ENCODE measurements at places on chromosomes 7 and 10.

GRCh38 chr10:99236627-99237309, 1.1 kb upstream of the HPSE2 start:
- no peak for DNase-seq

- DNase-seq, result no peak
These were observed 25.9 kb upstream of the DDC start for GRCh38 chr7:50591098-50591479.

DNA sequence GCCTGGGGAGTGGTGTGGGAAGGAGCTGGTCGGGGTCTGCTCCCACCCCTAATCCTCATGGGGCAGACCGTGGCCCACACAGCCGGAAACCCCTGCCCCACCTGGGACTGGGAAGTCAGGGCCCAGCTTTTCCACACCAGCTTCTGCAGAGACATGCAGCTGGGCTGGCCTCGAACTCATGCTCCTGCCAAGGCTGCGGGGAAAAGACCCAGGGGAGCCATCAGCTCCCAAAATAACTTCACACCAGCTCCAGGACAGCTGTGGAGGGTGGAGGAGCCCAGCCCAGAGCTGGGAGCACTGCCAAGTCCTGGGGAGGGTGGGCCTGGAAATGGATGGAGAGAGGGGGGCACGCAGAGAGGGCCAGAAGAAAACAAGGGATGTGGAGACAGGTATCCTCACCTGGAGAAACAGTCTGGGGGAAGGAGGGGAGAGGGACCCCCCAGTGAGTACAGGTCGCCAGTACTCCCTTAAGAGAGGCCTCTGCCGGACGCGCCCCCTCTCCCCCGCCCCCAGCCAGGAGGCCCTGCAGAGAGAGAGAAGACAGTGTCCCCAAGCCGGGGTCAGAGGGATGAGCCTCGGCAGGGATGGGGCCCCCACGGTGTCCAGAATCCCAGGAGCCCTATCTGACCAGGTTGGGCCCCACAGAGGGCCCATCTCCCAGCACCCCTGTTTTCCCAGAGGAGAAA, 11.5 kb upstream of the GRIFIN start:
- DNase-seq, result no peak

GRCh38 chr7:109387530-109387929, 817.9 kb downstream of the DNAJB9 start:
- no peak for DNase-seq

DNA sequence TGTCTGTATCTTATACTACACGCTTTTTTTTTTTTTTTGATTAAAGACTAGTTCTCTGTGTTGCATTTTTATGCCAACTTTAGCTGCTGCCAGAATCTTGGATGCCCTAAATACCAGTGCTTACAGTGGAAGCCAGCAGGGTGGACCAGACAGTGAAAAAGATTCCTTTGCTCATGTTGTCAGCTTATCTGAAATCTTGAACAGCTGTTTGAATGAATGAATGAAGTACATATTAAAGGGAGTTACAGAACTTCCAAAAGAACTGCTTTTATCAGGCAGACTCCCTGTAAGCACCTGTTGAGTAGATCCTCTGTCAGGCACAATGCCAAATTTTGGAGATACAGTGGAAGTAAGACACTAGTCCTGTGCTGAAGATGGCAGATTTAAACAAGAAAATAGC, 184.9 kb downstream of the PPP1R9A start:
- DNase-seq, result no peak

GRCh38 chr10:57628592-57629284, 639.0 kb downstream of the IPMK start:
- DNase-seq, result no peak

- DNase-seq, result no peak
These were observed 6.9 kb downstream of the BZW2 start for GRCh38 chr7:16652888-16653287.

DNA sequence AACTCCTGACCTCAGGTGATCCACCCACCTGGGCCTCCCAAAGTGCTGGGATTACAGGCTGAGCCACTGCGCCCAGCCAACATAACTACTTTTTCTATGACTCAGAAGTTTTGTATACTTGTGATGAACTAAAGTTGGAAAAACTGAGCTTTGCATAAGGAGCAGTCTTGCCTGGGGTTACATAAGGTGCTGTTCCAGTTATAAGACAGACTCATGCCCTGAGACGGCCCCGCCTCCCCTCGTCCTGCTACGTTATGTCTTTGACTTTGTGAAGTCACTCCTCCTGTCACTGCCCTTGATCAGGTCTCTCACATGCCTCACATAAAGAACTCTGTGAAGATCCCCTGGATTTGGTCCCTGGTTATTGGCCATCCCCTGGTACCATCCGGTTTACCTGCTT, 40.4 kb upstream of the OPN4 start:
- DNase-seq, result no peak

DNA sequence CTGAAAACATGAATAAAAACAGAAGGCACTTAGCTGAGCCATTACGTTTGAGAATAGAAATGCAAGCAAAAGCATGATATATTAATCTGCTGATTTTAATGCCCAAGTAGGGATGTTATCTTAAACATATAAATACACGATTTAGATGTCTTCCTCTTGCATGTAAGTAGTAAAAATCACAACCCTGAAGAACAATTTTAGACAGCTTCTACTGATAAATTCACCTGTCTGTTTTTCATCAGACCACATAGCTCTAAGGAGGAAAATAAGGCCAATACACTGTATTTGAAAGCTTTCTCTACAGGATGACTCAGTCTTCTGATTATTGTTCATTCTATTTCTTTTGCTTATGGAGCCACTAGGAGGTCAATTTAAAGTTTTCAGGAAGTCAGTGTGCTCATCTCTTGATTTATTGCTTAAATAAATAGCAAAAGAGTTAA, 210.9 kb upstream of the CHRM2 start:
- no peak for DNase-seq

DNA sequence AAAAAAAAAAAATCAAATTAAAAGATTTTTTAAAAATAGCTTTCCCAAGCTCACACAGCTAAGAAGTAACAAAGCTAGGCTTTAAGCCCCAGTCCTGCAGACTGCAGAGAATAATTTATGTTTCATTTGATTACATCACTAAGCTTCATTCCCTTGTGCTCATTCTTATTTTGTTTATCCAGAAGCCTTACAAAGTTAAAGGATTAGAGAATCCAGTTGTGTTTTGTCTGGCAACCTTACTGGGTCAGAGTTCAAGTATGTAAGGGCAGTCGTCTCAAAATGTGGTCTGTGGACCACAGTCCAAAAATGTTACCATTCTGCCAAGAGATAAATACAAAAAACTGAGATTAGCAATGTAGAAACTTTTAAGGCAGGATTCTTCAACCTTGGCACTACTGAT, 32.1 kb upstream of the EZH2 start:
- no peak for DNase-seq

DNA sequence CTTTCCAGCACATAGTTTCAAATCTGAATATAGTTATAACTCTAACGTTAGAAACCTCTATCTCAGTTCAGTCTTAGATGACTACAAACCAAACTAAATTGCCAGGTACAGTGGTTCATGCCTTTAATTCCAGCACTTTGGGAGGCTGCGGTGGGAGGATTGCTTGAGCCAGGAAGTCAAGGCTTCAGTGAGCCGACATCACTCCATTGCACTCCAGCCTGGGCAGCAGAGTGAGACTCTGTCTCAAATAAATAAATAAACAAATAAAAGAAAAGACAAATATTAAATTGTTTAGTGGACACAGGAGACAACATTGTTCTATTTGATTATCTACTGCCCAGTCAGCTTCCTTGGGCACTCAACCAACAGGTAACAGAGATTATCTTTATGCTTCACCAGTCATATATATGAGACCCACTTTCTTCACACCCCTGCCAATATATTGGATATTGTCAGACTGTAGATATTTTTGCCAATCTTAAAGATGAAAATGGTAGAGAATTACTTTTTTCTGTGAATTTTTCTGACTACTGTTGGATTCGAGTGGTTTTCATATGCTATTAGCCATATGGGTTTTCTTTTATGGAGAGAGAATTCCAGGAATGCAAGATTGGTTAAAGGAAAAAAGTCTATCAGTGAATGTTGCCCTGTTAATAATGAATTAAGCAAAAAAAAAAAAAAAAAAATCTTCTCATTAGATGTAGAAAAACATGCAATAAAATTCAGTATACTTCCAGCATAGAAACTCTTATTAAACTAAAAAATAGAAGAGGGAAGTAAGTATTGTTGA, 16.0 kb downstream of the HDAC9 start:
- no peak for DNase-seq
